ENCODE measurements at places on chromosomes 12 and 14.

- no peak for DNase-seq
These were observed 148.0 kb upstream of the NUDT4 start for GRCh38 chr12:93229494-93230325.

GRCh38 chr12:46152456-46152855, 116.4 kb downstream of the SLC38A1 start:
- DNase-seq: no peak

- DNase-seq: no peak
These were observed 134.6 kb upstream of the PZP start for GRCh38 chr12:9342614-9343353.

DNA sequence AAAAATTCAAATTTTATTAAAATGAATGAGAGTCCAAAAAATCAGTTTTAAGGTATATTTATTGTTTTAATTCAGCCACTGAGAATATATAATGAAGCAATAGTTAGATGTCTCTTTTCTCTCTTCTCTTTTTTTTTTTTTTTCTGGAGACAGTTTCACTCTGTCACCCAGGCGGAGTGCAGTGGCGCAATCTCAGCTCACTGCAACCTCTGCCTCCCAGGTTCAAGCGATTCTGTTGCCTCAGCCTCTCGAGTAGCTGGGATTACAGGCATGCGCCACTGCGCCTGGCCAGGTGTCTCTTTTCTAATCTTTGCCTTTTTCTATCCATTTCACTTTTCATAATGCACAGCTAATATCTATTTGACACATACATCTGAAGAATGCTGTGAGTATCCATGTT, 307.1 kb upstream of the RGS6 start:
- no peak for DNase-seq
